ENCODE measurements at places on chromosomes 7 and 10.

- DNase-seq, result no peak
Measured at GRCh38 chr10:124076148-124076733, 17.2 kb downstream of the CHST15 start.

GRCh38 chr7:94244760-94245159 is 149.9 kb upstream of the COL1A2 start:
- DNase-seq, result no peak

GRCh38 chr7:1510780-1511154 is 6.6 kb upstream of the INTS1 start:
- DNase-seq, result no peak

GRCh38 chr7:128713794-128714193 is 25.4 kb upstream of the CALU start:
- DNase-seq, result no peak

DNA sequence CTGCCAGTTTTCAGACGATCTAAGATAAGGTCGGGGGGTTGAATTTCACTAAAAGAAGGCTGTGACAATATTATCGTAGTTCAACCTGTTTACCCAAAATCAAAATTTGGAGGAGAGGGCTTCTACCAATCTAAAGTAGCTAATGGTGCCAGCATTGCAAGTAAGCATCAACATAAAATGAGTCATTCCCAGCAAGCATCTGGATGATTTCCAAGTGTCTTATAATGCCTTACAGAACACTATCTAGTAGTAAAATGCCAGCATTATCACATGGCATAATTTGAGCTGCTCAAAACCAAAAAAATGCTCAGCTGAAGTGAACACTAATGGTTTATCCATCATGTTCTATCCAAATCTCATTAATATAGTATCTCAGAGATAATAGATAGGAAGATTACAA is 1193.9 kb downstream of the DNAJB9 start:
- DNase-seq, result no peak

- DNase-seq, result no peak
Measured at GRCh38 chr7:121301446-121302213, 27.2 kb upstream of the WNT16 start.

GRCh38 chr10:84172467-84173356 is 889 bp upstream of the GPR15LG start:
- DNase-seq, result no peak
